ENCODE measurements at places on chromosomes 7 and 10.

GRCh38 chr7:21426286-21427181, 1.3 kb upstream of the SP4 start:
- DNase-seq = peak; percentile 26

- no peak for DNase-seq
Measured at GRCh38 chr7:155881471-155882350, 69.4 kb upstream of the SHH start.

- DNase-seq = no peak
Measured at GRCh38 chr10:72066318-72067284, 21.8 kb downstream of the SPOCK2 start.

GRCh38 chr7:16264036-16264819, 157.1 kb downstream of the CRPPA start:
- no peak for DNase-seq

DNA sequence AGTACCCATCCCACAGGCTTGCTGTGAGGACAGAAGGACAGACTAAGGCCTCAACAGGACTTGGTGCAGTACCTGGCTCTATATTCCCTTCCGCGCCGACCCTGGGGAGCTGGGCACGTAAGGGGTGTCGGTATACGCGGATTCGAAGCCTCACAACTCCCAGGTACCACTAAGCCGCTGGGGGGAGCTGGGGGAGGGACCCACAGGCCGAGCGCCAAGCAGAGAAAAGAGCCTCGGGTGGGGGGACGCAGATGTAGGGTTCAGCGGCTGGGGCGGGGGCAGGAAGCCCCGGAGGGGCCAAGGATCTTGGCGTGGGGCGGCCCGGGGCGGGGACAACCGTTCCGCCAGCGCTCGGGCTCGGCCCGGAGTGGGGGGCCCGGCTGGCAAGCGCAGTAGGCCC, 126.4 kb upstream of the ZNF746 start:
- DNase-seq = peak; percentile 18

- DNase-seq = no peak
Measured at GRCh38 chr10:101781984-101782810, 1.0 kb downstream of the NPM3 start.

- DNase-seq = peak; percentile 14
Measured at GRCh38 chr10:124196659-124197058, 103.3 kb upstream of the CHST15 start.

- peak; percentile 24 for DNase-seq
Measured at GRCh38 chr10:75972491-75973276, 541.3 kb downstream of the LRMDA start.

DNA sequence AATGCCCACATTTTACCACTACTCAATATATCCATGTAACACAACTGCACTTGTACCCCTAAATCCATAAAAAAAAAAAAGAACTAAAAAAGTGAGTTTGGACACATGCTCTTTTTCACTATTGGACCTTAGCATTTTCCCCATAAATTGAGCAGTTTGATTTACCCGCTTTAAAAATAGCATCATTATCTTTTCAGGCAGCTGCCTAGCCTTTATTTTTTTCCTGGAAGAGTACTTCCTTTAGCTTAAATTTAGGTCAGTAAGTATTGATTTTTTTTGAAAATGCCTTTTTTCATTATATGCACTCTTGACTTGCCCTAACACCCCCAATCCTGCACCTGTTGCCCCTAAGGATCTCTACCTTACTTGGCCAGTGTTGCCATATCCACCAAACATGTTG, 5.3 kb upstream of the NT5C3A start:
- DNase-seq = no peak

DNA sequence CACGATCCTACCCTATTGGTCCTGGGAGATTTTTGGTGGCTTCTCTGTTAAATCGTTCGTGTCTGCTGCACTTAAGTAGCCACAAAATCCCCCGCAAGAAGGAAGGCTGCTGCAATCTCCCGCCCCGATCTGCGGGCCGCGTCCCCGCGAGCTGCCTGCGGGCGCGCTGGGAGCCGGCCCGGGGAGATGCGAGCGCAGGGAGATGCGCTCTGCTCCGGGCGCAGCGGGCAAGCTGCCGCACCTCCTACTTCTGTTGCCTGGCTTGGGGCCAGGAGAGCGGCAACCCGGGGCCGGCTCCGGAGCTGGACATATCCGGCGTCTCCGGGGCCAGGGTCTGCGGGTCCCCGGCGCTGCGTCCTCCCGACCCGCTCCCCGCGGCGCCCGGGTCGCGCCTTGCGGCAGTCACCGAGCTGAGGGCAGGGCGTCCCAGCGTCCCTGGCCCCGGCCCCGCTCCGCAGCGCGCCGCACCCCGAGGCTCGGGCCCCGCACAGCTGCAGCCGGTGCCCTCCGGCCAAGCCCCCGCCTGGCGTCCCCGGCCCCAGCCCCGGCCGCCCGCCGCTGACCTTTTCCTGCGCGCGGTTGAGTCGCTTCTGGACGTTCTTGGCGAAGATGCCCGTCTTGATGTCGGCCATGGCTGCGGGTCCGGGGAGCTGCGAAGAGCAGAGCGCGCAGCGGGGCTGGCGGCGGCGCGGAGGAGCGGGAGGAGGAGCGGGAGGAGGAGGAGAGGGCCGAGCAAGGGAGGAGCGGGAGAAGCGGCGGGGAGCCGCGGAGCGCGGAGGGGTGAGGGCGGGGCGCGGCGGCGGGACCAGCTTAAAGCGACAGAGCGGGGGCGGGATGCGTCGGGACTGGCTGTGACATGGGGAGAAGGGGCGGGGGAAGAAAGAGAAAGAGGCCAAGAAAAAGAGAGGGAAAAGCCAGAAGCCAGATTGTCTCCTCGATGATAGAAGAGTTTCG, at the start of gene AMPH:
TSS of gene AMPH (minus strand) at position 654 of the 954 bp plus-strand sequence. CDS start at position 632, 22 bp downstream.
- peak; percentile 15 for DNase-seq

DNA sequence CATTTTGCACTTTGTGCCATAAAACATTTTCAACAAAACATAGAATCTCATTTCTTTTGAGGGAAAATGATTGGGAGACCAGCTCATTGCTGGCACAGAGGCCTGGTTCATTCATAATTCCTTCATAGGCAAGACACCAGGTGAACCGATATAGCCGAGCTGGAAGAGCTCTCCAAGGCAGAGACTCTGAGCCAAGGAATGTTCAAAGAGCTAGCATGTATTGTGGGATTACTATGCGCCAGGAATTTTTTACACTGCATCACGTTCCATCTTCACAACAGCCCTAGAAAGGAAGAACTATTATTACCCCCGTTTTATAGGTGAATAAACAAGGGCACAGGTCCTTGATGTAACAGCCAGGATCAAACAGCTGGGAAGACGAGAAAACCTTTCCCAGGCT, 2.1 kb upstream of the IL6 start:
- no peak for DNase-seq

GRCh38 chr7:6558837-6559236, 7.6 kb upstream of the GRID2IP start:
- DNase-seq = peak; percentile 86

DNA sequence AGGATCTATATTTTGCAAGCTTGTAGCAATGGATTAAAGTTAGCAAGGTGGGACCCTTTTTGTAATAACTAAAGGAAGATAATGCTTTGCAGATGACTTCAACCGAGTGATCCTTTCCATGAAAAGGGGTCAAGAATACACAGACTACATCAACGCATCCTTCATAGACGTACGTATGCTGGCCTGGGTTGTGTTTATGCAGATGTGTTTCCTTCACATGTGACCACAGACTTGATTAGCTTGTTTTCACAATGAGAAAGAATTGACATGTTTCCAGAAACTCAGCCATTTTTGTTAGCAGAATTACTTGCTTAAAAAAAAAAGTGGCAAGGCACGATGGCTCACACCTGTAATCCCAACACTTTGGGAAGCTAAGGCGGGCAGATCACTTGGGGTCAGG, 54.2 kb downstream of the MKI67 start:
- DNase-seq = no peak

GRCh38 chr10:82238291-82238690, 363.3 kb downstream of the NRG3 start:
- no peak for DNase-seq

DNA sequence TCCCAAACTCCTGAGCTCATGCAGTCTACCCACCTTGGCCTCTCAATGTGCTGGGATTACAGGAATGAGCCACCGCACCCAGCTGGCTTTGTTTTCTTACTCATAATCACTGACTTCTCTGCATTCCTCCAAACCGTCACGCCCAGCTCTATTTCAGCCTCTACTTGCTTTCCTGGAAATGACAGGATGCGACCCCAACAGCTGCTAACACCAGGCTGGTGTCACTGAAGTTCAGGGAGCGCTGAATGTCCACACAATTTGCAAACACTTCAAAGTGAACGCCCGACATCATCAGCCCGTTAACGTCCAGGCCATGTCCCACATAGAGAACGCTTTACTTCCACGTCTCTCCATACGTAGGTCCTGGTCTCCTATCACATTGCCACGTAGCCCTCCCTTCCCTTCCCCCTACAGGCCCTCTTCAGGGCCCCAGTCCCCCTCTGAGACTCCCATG, 12.8 kb upstream of the PROSER2 start:
- DNase-seq = no peak

DNA sequence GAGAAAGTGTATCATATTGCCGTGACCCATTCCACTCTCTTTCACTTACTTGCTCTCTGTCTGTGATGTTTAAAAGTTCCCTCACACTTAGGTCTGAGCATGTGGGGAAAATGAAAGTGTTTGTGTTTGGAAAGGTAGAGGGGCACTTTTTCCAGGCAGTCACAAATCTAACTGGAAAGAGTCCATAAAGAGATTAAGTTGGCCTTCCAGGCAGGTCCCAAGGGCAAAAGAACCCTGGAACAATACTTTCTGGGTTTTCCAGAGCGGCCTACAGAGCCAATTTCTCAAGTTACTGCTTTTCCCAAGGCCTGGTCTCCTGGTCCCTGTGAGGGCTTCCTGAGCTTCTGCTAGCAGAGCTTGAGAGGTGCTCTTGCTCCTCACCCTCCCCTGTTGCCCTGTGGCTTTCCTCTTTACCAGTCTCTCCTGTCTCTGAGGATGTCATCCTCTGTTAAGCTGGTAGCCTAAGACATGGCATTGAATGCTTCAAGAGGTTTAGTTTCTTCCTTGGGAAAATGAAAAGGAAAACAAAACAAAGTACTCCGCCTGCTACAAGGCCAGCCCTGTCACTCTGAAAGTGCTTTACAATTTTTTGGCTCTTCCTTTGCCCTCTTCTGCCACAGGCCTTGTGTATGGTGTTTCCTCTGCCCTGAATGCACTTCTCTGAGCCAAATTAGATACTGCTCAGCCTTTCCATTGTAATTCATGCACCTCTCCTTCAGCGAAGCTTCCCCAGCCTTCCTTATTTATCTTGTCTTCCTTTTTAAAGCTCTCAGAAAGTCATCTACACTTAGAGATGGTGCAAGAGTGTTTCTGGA, 20.1 kb downstream of the TES start:
- DNase-seq = no peak

DNA sequence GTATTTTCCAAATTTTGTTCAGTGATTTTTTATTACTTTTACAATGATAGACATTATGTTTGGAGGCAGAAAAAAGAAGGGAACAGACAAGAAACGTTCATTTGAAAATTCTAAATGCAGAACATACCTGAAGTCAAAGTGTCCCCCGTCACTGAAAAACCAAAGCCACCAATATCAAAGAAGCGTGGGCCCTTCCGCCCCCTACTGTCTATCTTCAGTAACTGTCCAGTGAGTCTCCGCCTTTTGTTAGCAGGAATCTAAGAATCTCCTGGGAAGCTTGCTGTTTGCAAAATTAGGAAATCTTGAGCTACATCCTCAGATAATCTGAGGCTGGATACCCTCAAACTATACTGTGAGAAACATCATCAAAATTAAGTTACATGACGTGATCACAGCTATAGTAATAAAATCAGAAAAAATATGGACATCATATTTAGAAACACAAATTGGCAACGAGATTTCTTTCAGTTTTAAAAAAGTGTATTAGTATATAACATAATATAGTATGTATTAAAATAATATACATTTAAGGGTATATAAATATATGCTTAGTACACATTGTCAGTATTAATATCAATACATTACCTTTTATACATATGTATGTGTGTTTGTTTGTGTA, 169.3 kb upstream of the AKR1E2 start:
- DNase-seq = peak; percentile 81

DNA sequence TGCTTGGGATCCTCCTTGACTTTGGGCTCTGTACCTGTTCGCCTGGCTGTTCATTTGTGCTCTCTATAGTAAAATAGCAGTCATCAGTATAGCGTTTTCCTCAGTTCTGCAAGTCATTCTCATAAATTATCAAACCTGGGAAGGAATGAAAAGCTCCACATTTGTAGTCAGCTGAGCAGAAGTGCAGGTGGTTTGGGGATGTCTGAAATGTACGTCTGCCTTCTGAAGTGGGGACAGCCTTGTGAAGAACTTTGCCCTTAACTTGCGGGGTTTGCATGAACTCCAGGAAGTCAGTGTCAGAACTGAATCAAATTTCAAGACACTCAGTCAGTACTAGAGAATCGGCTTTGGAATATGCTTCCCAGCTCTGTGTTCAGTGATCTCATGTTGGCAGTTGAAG, 358.3 kb upstream of the PRKCQ start:
- DNase-seq = no peak

GRCh38 chr10:75814014-75814413, 382.6 kb downstream of the LRMDA start:
- no peak for DNase-seq

DNA sequence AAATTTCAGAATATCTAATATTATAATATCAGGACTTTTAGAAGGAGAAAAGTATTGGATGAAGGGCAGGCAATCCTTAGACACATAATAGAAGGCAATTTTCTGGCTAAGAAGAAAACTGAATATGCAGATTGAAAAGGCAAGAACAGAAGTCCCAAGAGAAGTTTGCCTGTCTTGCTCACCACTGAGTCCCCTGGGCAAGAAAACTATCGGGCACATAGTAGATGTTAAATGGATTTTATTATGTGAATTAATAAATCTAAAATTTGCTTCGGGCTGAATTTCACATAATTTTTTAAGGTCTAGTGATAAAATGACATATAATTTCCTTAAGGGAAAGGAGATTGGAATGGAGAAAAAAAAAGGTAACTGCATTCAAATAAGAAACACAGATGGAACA, 380.9 kb upstream of the GRM3 start:
- DNase-seq = no peak

GRCh38 chr10:44309939-44310761, 74.7 kb downstream of the CXCL12 start:
- no peak for DNase-seq

- no peak for DNase-seq
Measured at GRCh38 chr7:78254726-78255055, 456.1 kb downstream of the PHTF2 start.

- no peak for DNase-seq
Measured at GRCh38 chr10:85900487-85900886, 466.1 kb downstream of the GRID1 start.

GRCh38 chr7:47454069-47454973, 127.6 kb downstream of the TNS3 start:
- DNase-seq = no peak

Data from suppressor macrophage (primary cell).